Right ventricle myocardium inferior (tissue), 1 donor: ENCODE measurements at places on chromosomes 13 and 19. TPM values are rescaled to one million over a fixed set of nuclear protein-coding genes. Genes with fewer than 3 reads are reported as not detected.

SOX21 gene
- not detected for total RNA-seq

FRY gene
- total RNA-seq: 146 TPM

- no peak for DNase-seq
Measured at GRCh38 chr13:75454497-75454896, 27.5 kb downstream of the TBC1D4 start.

AMER2 gene
- total RNA-seq: not detected

GRCh38 chr19:2227415-2228156, 8.5 kb downstream of the PLEKHJ1 start:
- DNase-seq: no peak

DNA sequence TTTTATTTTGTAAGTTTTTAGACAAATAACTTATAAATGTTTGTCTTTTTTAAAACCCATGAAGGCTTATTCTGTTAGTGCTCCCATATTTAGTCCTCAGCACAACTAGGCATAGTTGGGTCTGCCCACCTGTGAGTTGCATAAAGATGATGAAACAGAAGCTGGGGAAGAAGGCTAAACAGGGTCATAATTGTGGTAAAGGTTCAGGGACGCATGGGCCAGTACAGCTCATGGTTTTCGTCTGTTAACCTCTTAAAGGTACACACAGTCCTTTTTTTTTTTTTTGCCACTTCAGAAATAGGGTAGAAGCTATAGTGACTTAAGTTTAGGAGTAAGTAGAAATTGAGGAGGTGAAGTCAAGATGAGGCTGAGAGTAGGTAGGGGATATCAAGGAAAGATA, 58.3 kb downstream of the TM9SF2 start:
- DNase-seq: no peak

DNA sequence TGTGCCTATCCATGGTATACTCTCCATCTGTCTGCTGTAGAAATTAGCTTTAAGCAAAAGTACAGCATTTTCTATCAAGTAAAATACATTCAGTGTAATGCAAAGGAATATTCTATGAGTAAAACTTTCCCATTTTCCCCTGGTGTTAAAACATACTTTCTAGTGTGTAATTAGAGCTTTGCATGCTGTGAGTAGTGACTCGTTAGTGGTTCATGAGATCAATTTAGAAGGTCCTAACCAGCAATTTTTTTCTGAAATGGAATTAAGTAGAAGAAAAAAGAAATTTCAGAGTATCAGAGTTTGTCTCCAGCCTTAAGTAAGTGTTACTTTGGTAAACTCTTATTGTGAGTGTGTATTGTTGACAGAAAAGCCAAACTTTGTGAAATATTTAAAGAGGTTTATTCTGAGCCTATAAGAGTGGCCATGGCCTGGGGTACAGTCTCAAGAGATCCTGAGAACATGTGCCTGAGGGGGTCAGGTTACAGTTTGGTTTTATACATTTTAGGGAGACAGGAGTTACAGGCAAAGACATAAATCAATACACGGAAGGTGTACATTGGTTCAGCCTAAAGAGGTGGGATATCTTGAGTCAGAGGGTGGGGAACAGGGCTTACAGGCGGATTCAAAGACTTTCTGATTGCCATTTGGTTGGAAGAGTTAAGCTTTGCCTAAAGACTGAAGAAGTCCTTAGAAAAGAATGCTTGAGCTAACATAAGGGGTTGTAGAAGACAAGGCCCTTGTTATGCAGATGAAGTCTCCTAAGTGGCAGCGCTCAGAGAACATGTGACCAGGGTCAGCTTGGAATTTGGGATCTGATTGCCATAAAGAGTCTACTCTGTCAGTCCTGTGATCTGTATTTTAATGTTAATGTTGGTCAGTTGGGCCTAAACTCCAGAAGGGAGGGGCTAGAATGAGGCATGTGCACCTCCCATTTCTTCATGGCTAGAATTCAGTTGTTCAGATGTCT, 25.5 kb downstream of the FAM187B start:
- DNase-seq: no peak

A1BG gene
- 3.9 TPM for total RNA-seq

DNA sequence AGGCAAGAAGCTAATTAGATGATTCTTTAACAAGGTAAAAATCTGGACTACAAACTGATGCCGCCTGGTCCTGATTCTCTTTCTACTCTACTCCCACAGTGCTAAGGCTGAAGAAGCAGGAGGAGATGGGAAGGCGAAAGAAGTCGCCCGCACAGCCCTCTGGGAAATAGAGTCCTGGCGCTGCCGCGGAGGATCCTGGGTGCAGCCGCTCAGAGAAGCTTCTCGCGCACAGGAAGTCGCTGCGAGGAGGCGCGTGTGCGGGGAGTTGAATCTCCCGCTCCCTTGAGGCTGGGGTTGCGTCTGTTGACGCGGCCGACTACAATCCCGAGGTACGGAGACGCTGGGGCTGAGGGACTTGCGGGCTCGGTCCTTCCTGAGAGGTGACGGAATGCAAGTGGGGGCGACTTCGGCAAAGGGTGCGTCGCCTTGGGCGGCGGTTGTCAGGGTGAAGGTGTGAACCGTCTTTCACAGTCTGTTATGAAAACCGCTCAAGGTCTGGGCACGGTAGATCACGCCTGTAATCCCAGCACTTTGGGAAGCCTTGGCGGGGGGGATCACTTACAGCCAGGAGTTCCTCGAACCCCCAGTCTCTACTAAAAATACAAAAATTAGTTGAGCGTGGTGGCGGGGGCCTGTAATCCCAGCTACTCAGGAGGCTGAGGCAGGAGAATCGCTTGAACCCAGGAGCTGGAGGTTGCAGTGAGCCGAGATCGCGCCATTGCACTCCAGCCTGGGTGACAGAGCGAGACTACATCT, at the start of gene ZNF473:
ZNF473 (plus strand) TSS at position 212 of the 756 bp plus-strand sequence. CDS start 5,078 bp downstream, outside the sequence.
- DNase-seq: peak; percentile 98

DNA sequence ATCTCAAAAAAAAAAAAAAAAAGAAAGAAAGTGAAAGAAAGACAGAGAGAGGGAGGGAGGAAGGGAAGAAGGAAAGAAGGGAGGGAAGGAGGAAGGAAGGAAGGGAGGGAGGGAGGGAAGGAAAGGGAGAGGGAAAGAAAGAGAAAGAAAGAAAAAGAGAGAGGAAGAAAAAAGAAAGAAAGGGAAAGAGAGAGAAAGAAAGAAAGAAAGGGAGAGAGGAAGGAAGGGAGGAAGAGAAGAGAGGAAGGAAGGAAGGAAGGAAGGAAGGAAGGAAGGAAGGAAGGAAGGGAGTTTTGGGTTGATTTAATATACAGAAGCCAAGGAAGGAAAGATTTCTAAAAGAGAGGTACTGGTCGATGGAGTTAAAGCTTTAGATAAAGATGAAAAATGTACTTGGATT, 28.8 kb downstream of the DEDD2 start:
- no peak for DNase-seq
